Activated CD8-positive, alpha-beta memory T cell treated with anti-CD3 and anti-CD28 coated beads for 1 hour (primary cell): ENCODE measurements at places on chromosomes 7 and 10.

DNA sequence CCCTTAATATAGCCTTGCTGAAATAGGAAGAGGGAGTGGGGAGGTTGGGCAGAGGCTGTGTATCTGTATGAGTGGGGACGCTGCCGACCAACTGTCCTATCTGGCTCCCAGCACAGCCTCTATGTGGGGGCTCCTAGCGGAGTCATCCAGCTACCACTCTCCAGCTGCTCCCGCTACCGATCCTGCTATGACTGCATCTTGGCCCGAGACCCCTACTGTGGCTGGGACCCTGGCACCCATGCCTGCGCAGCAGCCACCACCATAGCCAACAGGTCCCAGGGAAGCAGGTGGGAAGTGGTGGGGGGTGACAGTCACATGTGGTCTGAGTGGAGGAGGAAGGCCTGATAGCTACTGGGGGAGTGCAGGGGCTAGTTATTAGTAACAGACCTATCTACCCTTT lies 6.6 kb downstream of the MRPL43 start:
- no peak for DNase-seq

DNA sequence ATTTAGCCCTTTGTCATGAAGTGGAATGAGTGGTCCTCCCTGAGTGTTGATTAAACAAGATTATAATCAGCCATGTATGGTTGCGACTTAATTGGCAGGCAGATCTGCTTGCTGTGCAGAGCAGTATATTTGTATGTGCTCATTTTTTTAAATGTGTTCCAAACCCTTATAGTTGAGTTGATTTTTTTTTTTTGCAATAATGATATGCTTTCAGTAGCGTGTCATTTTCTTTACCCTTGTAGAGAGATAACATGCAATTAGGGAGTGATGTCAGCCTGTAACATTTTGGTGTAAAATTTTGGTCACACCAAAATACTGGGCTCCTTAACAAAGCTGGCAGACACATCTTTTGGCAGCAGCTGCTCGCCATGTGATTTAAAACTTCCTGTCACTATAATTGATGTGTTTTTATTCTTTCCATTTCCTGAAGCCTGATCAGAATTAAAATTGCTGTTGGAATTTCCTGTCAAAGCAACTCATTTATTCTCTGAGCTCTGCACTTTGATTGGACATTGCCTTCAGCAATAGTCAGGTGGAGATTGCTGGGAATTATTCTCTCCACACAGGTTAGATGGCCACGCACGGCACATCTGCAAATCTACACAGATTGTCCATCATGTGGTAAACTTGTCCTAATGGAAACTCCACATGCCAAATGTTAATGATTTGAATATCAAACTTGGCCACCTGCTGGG lies 125.3 kb downstream of the DYNC1I1 start:
- no peak for DNase-seq

- no peak for DNase-seq
These were observed 101.5 kb upstream of the TAS2R16 start for GRCh38 chr7:123096976-123097375.

GRCh38 chr10:119349341-119349740 lies 142.0 kb downstream of the GRK5 start:
- DNase-seq = no peak

GRCh38 chr7:73828107-73828803 lies 2.5 kb upstream of the CLDN4 start:
- DNase-seq = no peak

DNA sequence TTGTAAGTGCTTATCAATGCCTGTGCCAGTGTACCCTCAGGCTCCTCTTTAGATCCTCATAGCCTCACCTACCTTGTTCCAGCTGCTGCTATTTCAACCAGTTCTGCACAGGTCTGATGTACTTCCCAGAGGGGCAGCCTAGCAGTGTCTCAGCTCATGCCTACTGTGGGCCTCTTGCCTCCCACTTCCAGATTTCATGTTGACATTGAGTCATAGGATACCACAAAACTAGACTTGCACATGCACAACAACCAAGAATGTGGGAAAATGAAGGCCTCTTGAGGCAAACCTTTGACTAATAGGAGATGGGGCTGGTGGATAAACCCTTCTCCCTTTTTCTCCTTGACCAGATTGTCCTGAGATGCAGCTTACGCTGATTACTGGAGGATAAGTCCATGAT lies 31.0 kb downstream of the PON3 start:
- DNase-seq = no peak

- DNase-seq = no peak
These were observed 23.3 kb downstream of the CALML3 start for GRCh38 chr10:5547931-5548660.

DNA sequence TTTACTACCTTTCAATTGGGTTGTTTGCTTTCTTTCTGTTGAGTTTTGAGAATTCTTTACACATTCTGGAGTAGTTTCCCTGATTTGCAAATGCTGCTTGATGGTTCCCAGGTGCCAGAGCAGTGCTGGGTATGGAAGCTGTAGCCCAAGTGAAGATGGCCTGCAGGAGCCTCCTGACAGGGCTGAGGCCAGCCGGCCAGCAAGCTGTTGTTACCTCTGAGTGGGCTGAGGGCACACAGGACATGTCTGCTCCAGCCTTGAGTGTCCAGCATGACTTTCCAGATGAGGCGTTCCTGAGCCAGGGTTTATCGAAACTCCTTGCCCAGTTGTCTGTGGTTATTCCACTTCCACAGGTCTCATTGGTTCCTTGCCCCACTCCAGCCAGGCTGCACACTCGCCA lies 164.6 kb upstream of the TNS3 start:
- DNase-seq = no peak

GRCh38 chr7:17618652-17618974 lies 320.2 kb downstream of the AHR start:
- DNase-seq = no peak

DNA sequence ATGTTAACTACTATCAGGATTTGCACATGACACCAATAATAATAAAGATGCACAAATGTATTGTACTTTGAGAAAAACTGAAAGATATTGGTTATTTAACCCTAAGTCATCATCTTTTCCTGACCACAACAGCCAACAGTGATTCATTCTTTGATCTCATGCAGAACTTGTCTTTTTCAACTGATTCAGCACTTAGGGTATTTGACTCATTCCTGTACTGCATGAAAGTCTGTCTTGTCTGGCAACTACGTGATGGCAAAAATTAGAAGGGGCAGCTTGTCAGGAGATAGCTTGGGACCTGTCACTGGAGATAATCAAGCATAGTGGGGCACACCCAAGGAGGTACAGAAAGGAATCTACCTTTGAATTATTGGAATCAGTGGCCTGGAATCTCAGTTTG lies 77.8 kb upstream of the LRRC17 start:
- DNase-seq = no peak

GRCh38 chr10:67127441-67127840 lies 201.6 kb downstream of the LRRTM3 start:
- no peak for DNase-seq

DNA sequence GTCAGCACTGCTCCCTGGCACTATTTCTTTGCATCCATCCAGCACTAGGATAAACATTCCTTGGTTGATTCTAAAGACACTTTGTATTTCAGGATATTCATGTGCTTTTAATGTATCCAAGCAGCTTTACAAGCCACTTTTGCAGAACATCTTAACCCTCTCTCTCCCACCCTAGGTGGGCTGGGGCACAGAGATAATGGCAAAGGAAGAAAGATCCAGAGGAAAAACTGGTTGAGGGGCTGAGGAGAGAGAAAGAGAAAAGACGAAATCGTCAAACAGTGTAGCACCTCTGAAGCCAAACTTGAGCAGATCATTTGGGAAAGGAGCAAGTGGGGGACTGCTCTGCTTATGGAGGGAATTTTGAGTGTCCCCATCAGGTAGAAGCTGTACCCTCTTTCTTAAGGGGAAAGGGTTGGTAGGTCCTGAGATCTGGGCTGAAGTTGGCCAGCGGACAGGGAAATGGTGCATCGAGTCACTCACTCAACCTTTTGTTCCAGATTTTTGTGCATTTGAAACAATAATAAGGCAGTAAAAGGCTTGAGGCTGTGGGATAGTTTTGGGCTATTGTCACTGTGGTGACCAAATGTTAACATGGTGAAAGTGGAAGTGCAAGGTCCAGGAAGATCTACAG lies 4.2 kb upstream of the HOXA13 start:
- no peak for DNase-seq

DNA sequence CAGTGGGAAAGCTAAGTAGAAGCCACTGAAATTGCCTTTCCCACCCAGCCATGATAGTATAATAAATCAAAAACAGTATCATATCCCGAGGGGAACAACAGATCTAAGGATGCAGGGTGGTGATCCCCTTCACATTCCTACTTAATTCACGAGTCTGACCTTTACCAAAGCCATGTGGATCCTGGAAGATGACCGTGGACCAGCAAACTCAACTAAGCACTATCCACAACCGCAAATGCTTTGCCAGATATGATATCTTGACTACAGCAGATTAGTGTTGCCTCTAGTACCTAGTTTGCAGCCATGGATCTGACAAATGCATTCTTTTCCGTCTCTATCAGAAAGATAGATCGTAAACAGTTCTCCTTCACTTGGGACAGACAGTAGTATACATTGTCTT lies 67.3 kb upstream of the IL6 start:
- no peak for DNase-seq

DNA sequence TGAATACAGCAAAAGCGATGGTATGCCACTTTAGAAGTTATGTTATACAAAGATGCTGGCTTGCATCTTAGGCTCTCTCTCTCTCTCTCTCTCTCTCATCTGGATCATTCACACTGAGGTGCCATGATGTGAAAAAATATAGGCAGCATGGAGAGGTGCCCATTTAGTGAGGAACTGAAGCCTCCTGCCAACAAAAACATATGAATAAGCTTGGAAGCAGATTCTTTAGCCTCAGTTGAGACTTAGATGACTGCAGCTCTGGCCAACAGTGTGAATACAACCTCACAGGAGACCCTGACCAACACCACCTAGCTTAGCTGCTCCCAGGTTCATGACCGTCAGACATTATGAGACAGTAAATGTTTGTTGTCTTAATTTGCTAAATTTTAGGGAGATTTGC lies 560.1 kb upstream of the LRRTM3 start:
- DNase-seq = no peak

DNA sequence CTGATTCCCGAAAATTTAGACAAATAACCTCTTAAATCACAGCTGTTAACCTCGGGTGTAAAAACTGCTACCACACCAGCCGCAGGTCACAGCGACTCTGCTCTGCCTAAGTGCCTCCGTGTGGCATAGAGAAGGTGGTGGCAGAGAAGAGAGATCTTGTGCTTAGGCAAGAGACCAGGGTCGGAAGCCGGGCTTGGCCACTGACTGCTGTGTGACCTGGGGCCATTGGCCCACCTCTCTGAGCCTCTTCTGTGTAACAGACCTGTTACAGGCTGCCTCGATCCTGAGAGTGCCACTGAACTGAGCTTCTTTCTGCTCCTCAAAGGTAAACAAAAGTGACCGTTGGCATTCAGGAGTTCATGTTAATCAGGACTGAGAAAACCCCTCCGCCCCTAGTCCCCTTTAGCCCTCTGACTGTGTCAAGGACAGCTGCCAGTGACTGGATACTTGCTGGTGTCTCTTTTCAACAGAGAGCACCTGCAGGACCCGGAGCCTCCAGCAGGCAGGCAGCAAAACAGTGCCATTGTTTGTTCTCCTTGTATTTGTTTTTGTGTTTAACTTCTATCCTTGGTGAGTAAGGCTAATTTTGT lies 36.5 kb downstream of the ZMIZ1 start:
- DNase-seq = no peak

- no peak for DNase-seq
These were observed 252.5 kb downstream of the RPS24 start for GRCh38 chr10:78286186-78286585.
